Aorta (tissue), 5 donors: ENCODE measurements at places on chromosomes 7 and 10.

DNA sequence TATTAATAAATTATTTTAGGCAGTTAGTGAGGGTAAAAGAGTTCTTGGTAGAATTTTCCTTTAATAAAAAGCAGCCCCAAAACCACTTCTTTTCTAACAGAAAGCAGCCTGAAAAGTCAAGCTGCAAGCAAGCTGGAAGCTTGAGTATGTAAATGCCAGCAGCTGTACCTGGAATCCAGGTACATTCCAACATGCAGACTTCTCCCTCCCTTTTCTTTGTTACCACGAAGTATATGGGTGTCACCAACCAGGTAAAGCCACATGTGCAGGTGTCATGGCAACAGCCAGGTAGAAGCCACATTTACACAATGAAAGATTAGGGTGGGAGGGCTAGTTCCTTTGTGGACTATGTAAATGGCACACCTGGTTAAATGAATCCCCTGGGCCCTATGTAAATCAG lies 114.6 kb downstream of the EPC1 start:
- no peak for DNase-seq

DNA sequence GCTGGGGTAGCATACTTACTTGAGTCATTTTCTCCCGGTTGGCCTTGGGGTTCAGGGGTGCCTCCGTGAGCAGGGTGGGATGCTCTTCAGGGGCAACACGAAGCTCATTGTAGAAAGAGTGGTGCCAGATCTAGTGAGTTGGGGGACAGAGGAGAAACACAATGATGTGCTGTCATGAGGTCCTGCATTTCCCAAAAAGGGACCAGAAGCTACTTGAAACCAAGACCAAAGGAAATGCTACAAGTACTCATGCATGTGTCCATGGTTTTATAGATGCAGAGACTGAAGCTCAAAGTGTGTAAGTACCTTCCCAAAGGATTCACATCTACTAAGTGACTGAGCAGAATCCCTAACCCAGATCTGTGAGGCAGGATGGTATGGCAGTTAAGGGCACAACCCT lies 8.8 kb downstream of the ACTA2 start:
- DNase-seq, result no peak

DNA sequence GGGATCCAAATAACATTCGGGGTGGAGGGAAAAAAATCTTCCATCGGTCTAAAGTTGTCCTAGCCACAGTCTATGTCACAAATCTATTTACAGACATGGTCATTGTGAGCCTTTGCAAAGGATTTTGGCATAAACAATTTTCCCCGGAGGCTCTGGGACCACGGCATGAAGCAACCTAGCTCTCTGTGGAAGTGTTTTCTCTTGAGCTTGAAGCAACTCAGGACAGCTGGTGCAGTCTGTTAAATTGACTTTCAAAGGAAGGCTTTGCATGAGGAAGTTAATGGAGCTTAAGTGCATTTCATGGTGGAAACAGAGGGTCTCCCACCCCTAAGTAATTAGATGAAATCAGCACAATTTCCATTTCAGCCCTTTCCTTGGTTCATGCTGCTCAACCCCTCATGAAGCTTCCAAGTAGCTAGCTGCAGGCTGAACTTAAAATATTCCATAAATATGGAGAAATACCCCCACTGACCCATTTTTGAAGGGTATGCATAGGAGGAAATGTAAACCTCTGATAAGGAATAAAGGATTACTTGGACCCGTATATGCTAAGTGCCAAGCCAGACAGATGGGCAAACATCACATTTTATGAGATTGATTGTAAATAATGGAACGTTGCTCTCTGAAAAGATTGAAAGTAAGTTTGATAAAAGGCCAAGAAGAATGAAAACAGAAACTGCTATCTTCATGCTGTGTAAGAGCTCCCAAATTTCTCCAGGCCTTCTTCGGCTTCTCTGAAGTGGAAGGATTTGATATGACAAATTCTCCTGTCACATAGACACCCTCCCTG lies 39.9 kb downstream of the CCDC3 start:
- no peak for DNase-seq

DNA sequence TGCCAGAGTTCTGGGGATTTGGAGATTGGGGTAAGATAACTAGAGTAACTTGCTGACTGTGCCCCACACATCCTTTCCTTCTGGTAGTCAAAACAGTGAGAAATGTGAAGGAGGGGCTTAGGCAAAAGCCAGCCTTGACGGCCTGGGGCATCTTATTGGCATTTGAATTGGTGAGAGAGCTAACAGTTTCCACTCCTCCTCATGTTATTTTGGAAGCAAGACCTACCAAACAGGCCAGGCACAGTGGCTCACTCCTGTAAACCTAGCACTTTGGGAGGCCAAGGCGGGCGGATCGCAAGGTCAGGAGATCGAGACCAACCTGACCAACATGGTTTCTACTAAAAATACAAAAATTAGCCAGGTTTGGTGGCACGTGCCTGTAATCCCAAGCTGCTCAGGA lies 596.6 kb downstream of the GRM8 start:
- no peak for DNase-seq

DNA sequence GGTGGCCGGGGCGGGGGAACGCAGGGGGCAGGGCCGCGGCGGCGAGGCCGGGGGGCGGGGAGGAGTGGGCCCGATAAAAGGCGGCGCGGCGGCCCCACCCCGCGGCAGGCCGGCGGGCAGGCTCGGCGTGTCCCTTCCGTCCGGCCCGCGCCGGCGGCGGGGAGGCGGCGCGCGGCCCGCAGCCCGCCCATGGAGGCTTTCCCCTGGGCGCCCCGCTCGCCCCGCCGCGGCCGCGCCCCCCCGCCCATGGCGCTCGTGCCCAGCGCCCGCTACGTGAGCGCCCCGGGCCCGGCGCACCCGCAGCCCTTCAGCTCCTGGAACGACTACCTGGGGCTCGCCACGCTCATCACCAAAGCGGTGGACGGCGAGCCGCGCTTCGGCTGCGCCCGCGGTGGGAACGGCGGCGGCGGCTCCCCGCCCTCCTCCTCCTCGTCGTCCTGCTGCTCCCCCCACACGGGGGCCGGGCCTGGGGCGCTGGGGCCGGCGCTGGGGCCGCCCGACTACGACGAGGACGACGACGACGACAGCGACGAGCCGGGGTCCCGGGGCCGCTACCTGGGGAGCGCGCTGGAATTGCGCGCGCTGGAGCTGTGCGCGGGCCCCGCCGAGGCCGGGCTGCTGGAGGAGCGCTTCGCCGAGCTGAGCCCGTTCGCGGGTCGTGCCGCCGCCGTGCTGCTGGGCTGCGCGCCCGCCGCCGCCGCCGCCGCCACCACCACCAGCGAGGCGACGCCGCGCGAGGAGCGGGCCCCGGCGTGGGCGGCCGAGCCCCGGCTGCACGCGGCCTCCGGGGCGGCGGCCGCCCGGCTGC lies at the start of gene NANOS1:
Gene NANOS1, plus strand, starts transcription at position 102 of the 808 bp plus-strand sequence. Its CDS starts 88 bp downstream, at position 190.
- no peak for DNase-seq

- DNase-seq, result peak; percentile 27
Measured at GRCh38 chr7:4604456-4604940, 77.6 kb upstream of the FOXK1 start.

- no peak for DNase-seq
Measured at GRCh38 chr10:123297175-123297574, 143.0 kb downstream of the BUB3 start.

- peak; percentile 8 for DNase-seq
Measured at GRCh38 chr10:43391496-43391895, 17.5 kb downstream of the HNRNPF start.

- no peak for DNase-seq
Measured at GRCh38 chr7:157010588-157011332, at the start of gene MNX1. MNX1 (minus strand) TSS chr7:157010663; CDS start chr7:157010350, 313 bp downstream.

- no peak for DNase-seq
Measured at GRCh38 chr10:50605269-50605950, 18.3 kb downstream of the SGMS1 start.

GRCh38 chr10:117262291-117262902 lies 21.5 kb downstream of the SLC18A2 start:
- peak; percentile 44 for DNase-seq

- no peak for DNase-seq
Measured at GRCh38 chr7:85464042-85464651, 277.3 kb upstream of the SEMA3D start.

GRCh38 chr10:84541289-84541637 lies 212.9 kb downstream of the CCSER2 start:
- no peak for DNase-seq

- DNase-seq, result no peak
Measured at GRCh38 chr7:148838905-148839304, 45.2 kb downstream of the EZH2 start.

- peak; percentile 58 for DNase-seq
Measured at GRCh38 chr7:149293946-149294633, 32.1 kb downstream of the ZNF783 start.

DNA sequence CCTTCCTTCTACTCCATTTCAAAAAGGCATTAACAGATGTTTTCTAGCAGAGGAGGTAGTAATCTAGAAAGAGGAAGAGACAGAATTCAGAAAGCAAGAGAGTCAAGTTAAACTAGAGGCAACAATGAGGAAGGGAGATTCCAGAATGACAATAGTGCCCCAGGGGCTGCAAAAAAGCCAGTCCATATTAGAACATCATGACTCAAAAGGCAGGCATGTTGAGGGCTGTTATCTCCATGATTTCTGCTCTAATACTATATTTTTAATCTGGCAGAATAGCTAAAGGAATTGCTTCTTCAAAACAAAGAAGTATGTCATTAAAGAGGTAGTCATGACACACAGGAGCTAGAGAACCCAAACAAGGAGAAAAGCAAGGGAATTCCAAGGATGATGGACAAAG lies 599.6 kb downstream of the INHBA start:
- no peak for DNase-seq

DNA sequence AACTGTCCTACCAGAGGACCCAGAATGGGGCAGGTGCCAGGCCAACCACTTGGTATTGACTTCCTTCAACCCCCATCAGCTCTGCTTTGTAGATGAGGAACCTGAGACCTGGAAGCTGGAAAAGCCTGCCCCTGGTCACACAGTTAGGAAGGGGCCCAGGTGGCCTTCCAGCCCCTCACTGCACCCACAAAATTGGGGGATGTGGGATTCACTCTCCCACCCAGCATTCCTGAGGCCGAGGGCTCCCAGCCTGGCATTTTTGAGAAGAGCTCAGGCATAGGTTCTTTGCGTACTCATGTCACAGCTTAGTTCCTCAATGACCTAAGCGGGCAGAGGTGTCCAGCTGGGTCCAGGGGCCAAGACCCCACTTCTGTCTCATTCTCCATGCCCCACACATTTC lies 46.1 kb downstream of the EBF3 start:
- DNase-seq, result no peak

- DNase-seq, result no peak
Measured at GRCh38 chr10:46250481-46250880, 36.3 kb upstream of the ANTXRL start.

DNA sequence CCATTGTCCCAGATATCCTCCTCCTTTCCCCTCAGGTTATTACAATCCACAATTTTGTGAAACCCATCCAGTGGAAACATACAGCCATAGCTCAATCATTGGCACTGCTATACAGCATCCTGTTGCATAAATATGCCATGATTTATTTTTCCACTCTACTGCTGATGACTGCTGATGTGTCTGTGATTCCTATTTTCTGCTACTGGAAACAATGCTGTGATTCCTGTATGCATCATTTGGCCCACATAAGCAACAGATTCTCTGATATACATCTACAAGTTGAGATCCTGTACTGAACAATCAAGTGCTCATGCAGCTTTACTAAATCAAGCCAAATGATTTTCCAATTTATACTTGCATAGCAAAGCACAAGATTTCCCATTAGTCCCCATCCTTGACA lies 39.6 kb downstream of the CUL2 start:
- DNase-seq, result no peak

- no peak for DNase-seq
Measured at GRCh38 chr7:94392393-94392786, 2.3 kb upstream of the COL1A2 start.

GRCh38 chr7:18780938-18781337 lies 285.4 kb downstream of the HDAC9 start:
- no peak for DNase-seq

DNA sequence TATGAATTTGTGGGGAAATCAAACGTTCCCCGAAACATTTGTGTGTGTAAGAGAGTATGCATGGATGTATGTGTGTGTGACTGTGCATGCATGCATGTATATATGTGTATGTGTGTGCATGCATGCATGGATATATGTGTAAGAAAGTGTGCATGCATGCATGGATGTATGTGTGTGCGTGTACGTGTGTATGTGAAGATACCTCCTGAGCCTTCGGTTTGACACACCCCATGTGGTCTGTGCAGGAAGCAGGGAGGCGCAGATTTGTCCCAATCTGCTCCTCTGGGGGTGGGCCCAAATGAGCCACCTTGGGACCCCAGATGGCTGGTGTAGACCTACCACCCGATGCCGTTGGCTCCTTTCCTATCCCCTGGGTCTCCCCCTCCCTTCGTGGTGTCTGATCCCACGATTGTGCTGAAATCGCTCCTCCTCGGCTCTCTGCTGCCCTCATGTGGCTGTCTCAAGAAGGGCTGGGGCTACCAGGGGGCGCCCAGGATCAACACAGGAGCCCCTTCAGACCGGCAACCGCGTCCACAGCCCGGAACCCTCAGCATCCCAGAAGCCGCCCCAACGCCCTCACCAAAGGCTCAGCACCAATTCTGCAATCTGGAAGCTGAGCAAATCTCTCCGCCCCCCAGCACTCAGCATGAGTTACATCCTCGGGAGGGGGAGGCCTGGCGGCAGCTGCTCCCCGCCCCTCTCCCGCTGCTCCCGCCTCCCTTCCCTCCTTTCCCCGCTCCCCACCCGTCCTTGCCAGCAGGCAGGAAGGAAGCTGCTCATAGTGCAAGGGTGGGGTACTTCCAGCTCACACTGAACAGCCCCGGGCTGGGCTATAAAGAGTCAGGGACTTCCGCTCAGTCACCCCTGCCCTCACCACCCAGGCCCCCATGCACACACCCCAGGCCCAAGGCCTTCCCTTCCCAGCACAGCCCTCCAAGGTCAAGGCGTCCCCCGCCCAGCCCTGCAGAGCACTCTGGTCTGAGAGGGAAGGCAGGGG lies 2.3 kb upstream of the NOS3 start:
- peak; percentile 63 for DNase-seq

- no peak for DNase-seq
Measured at GRCh38 chr7:42253316-42253715, 16.3 kb upstream of the GLI3 start.

DNA sequence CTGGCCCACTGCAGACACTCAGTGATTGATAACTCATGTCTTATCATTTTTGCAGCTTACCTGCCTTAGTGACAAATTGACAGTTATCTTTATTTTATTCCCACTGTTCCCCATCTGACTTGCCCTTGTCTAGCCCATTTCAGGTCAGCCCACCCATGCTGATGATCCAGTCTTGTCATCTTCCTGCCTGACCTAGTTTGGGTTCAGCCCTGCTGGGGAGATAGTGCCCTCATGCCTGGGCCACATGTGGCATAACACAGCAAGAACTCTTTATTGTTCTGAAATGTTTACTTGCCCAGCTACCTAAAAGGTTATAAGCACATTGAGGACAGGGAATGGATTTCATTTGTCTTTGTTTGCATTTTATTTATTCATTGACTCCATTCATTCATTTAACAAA lies 75.6 kb downstream of the ENTPD1 start:
- DNase-seq, result no peak
